ENCODE measurements at places on chromosomes 7 and 10.
A peak's percentile ranks its signal among the peaks of the same experiment; 100 is the strongest.

GRCh38 chr7:28067171-28067570, 113.4 kb downstream of the JAZF1 start:
- no peak for DNase-seq

- DNase-seq = no peak
Measured at GRCh38 chr10:71211775-71212317, 524 bp upstream of the UNC5B start.

GRCh38 chr10:71743866-71744265, 24.3 kb upstream of the C10orf105 start:
- no peak for DNase-seq

DNA sequence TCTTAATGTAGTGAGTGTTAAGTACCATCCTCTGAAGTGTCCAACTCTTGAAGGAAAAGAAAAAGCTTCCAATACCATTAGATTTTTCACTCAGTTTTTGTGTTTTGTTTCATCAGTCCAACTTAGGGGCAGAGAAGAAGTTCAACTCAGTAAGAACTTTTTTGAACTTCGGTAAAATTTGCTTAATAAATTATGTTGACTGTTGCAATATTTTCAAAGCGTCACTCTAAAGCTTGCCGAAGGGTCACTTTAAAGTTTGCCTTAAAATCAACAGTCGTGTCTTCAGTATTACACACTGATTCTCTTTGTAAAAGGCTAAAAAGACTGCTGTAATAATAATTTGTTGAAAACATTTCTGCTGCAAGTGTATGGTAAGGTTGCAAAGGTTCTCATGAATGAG, 17.6 kb downstream of the CD36 start:
- DNase-seq = no peak

- no peak for DNase-seq
Measured at GRCh38 chr7:100476903-100477870, 1.8 kb downstream of the TSC22D4 start.

- DNase-seq = no peak
Measured at GRCh38 chr10:6239213-6239991, 36.7 kb downstream of the PFKFB3 start.

- peak; percentile 28 for DNase-seq
Measured at GRCh38 chr10:101014230-101014884, 14.7 kb downstream of the LZTS2 start.

GRCh38 chr7:64744680-64745079, 49.5 kb upstream of the ZNF138 start:
- DNase-seq = no peak

DNA sequence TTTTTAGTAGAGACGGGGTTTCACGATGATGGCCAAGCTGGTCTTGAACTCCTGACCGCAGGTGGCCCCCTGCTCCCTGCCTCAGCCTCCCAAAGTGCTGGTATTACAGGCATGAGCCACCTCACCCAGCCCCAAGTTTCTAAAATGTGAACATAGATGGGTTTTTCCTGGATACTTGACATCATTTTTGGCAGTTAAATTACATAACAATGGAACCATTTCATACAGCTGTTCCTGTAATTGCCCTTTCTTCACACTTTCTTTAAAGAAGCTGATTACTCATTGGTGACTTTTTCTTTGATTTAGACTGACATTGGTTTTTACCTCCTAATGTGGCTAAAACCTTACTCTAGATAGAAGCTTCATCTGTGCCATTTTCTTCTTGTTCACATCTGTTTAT, 5.9 kb downstream of the ZKSCAN1 start:
- DNase-seq = no peak

DNA sequence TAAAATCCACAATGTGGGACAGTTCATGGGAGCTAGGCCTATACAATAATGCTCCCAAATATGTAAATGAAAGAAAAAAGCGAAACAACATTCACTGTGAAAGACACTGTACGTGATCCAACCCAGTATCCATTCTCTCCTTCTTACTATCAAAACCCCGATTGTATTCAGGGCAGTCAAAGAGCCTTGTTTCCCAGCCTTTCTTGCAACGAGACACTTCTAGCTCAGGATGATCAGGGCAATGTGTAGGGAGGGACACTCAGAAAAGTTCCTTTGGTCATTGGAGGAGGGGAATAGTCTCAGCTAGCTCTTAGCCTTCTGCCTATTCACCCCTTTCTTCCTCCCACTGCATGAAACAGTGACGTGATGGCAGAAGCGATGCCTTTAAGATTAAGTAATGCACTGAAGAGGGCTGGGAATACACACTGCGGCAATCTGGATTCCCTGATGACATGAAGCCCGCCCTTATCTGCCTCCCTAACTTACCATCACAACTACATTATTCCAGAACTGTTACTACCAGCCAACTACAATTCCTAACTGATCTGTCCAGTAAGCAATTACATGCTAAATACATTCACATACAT, 27.3 kb downstream of the UBE2H start:
- no peak for DNase-seq

GRCh38 chr10:111973306-111973705, 210.3 kb downstream of the GPAM start:
- DNase-seq = no peak

GRCh38 chr10:24209432-24209771, 464 bp downstream of the KIAA1217 start:
- no peak for DNase-seq

DNA sequence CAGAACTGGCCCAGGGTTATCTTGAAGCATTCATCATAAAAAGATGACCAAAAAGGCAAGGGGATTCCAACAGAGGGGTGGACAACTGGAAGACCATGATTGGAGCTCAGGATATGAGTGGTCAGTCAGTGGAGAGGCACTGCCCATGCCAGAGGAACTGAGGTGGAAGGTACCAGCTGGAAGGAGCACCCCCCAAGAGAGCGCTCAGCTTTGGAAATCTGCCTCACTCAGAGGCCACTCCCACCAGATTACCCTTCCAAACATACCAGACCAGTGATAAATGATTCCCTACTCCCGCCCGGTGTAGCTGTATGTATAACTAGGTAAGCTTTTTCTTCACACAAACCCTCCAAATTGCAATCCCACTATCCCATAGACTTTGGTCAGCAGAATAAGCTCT, 257.0 kb upstream of the SLC26A5 start:
- no peak for DNase-seq

DNA sequence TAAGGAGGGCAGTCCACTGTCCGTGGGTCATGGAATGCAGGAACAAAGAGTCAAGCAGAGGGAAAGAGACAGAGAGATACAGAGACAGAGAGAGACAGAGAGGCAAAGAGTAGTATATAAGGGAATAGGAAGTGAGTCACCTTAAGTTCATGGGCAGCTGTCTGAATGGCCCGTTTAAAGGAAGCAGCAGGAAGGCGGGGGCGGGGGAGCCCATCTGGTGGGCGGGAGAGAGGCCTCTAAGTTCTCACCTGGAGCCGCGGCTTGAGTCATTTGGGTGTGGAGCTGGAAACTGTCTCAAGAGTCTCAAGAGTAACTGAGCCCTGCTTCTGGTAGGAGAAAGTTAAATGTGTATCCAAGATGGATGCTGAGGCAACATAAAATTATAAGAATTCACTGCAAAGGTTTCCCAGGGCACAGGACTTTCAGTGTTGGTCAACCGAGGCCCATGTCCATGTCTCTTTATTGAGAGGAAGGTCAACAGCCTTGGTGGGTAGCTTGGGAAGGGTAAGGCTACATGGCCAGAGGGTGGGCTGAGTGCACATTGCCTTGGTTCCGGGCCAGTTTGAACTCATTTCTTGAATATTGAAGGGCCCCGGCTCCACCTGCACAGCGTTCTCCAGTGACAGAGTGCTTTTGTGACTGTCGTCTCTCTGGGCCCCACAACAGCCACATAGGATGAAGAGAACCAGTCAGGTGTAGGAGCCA, 85.5 kb upstream of the CACUL1 start:
- no peak for DNase-seq

- no peak for DNase-seq
Measured at GRCh38 chr10:133362846-133363245, 5.0 kb upstream of the FUOM start.

GRCh38 chr10:48623607-48624132, 18.8 kb upstream of the ARHGAP22 start:
- DNase-seq = no peak

GRCh38 chr10:48803801-48804584, 119.3 kb downstream of the WDFY4 start:
- no peak for DNase-seq

DNA sequence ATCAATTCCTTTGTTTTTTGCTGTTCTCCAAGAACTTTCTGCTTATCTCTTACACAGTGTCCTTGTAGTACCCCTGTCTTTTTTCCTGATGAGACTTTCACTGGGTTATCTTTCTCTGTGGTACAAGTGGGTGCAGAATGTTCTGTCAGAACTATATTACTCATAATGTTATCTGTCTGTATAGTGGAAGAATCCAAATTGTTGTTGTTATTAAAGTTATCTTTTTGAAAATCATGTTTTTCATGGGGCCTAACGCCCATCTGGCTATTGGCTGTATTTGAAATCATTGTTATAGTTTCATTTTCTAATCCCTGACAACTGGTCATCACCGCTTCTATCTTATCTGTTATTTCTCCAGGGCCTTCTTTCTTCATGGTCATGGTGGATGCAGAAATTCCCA, 163.0 kb upstream of the CCDC6 start:
- no peak for DNase-seq

DNA sequence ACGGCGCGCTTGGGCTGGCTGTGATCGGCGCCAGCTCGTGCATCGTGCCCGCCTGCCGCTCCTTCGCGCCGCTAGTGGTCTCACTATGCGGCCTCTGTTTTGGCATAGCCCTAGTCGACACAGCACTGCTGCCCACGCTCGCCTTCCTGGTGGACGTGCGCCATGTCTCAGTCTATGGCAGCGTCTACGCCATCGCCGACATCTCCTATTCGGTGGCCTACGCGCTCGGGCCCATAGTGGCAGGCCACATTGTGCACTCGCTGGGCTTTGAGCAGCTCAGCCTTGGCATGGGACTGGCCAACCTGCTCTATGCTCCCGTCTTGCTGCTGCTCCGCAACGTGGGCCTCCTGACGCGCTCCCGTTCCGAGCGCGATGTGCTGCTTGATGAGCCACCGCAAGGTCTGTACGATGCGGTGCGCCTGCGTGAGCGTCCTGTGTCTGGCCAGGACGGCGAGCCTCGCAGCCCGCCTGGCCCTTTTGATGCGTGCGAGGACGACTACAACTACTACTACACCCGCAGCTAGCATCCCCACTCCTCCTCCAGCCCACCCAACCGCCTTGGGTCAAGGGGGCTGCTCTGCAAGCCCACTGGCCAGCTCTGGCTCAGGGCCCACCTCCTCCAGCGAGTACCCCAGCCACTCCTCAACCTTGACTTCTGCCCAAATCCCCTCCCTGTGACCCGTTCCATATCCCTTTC, 1.9 kb downstream of the SLC18A3 start:
- DNase-seq = no peak

GRCh38 chr7:100191775-100192174, 14.1 kb downstream of the STAG3 start:
- DNase-seq = no peak

DNA sequence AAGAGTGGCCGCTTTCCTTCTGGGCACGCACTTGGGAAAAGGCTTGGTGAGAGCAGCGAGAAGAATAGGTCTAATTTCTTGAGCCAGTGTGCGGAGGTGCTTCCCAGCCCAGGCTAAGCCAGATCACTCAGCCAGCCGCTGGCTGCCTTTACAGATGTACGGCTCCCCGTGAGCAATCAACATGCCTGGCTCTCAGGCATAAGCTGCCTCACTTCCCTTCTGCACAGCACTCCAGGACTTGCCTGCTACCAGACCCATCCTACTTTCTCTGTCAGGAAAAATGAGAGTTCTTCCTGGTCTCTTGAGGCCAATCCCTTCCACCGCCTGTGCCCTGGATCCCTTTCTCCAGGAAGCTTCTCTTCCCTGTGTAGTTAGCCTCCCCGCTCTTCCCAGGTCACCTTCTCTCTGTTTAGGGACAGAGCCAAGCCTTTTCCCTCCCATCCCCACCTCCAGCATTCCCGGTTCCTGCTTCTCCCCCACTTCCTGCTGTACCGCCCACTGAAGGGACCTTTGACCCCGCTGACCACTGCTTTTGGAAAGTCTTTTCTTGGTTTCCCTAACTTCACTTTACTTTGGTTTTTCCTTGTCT, 1.1 kb upstream of the ACTR3C start:
- DNase-seq = no peak

DNA sequence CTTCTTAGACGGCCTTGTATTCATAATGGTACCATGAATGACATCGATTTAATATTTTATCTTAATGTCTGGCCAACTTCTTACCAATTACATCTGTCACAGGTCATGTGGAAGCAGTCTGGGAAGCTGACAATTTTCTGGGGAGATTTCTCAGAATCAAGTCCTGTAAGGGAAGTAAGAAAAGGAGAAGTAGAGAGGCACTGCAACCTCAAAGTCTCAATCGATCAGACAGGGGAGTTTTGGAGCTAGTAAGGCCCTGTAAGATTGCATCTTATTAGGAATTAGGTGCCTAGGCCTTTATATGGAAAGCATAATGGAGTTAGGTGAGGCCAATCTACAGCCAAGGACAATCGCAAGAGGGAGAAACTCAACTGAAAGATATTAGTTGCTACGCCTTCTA, 694.6 kb upstream of the SORCS1 start:
- no peak for DNase-seq

DNA sequence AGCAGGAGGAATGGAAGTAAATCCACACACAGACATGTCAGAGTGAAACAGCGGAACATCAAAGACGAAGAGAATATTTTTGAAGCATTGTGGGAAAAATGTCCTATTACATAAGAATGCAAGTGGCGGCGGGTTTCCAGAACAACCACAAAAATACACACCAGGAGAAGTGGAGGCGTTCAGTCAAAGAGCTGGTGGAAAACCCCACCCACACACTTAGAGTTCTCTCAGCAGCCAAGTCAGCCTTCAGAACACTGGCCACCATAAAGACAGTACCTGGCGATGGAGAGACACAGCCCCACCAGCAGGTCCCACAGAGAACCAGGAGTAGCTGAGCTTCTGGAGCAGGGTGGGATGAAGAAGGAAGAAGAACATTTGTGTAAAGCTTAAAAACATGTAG, 23.7 kb downstream of the NKX6-2 start:
- no peak for DNase-seq

DNA sequence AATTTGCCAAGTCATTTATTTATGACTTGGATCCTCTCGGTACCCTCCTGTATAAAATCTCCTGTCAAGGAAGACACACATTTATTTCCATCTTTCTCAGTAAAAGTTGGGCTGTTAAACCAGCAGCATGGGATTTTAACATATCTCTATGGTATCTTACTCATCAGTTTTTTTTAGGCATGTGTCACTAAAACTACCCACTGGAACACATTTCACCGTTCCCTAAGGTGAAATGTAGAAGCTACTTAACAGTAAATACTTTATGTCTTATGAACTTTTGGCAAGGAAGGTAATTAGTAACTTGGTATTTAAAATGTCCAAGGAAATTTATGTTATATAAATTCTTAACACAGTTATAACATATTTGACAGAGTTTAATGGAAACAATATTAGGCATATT, 152.5 kb upstream of the HDAC9 start:
- DNase-seq = no peak

DNA sequence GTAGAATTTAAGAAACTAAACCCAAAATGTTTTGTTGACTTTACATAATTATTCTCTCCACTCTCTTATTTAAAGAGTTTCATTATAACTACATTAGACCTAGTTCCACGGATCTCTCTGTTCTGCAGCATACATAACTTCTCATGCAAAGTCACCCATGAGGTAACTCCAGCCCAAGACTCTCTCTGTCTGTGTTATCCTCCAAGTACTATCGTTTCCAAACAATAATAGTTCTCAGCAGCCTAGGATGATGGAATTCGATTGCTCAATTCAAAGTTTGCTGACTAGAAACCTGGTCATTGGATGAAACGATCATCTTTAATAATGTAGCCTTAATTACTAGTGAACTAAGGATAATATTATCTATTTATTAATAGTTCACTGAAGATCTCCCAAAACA, 203.1 kb upstream of the PTN start:
- no peak for DNase-seq

Data from NCI-H2081 (cell line).